Activated T-helper 1 cell treated with anti-CD3 and anti-CD28 coated beads, Interleukin-2, amount 50 U/mL, for 16 hours (primary cell): ENCODE measurements at places on chromosomes 7 and 10.

GRCh38 chr7:159112136-159113011 lies 32.3 kb downstream of the VIPR2 start:
- no peak for DNase-seq

DNA sequence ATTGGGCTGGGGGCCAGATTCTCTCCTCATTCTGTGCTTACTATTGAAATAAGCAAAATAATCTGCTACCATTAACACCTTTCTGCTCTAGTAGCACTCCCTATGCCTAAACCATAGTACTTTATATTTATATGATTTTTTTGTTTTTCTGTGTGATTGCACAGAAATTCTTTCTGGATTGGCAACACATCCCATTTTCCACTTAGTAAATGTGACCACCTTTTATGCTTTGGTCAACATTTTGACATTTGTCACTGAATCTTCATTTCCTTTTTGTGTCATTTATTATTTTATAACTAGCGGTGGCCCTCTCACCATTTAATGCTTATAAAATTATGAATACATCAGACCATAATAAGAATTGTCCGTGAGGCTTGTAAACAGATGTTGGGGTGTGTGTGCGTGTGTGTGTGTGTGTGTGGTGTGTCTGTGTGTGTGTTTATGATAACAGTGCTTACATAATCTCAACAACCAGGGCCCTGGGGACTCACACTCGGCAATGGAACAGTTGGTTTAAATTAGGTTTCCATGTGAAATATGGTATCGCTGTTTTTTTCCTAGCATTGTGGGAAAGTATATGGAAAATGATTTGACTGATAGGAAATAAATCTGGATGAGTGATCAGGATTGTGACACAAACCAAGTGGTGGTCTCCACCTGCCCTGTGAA lies 138.9 kb downstream of the NOC3L start:
- DNase-seq = no peak

DNA sequence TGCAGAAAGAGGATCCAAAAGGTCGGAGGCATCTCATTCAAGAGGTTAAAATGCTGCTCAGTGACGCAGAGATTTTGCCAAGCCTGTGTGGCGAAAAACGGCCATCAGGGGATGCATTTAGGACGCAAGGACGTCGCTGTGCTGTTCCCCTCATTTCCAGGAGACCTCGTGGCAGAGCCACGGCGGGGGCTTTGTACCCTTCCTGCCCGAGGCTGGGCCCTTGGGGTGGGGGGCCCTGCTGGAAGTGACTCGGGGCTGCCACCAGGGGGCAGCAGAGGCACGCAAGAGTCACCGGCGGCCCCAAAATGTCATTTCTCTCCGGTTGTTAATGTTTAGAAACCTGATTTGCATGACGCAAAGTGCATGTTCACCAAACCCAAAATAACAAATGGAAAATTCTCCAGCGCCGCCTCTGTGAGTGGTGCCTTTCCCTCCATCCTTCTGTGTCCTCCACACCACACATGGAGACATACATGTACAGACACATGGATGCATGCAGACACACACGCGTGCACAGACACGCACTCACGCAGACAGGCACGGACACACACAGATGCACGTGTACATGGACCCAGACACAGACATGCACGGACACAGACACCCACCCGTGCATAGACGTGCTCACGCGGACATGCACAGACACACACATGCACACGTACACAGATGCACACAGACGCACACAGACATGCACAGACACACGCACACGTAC lies 51.0 kb upstream of the NKX6-2 start:
- no peak for DNase-seq

DNA sequence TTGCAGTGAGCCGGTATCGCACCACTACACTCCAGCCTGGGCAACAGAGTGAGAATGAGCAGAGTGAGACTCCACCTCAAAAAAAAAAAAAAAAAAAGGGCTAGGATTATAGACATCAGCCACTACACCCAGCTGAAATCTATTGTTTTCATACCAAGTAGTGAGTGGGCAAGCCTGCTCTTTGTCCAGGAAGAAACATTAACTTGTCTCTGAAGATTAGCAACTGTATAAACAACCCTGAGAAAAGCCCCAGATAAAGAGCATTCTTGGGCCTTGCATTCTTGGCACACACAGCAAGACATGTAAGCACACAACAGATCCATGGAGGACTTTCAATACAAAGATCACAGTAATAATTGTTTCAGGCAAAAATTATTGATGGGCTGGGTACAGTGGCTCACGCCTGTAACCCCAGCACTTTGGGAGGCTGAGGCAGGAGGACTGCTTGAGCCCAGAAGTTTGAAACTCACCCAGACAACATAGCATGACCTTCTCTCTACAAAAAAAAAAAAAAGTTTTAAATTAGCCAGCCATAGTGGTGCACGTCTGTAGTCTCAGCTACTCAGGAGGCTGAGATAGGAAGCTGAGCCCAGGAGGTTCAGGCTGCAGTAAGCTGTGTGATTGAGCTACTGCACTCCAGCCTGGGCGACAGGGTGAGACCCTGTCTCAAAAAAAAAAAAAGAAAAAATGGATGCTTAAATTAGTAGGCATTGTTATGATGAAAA lies 4.4 kb downstream of the PSPH start:
- no peak for DNase-seq

DNA sequence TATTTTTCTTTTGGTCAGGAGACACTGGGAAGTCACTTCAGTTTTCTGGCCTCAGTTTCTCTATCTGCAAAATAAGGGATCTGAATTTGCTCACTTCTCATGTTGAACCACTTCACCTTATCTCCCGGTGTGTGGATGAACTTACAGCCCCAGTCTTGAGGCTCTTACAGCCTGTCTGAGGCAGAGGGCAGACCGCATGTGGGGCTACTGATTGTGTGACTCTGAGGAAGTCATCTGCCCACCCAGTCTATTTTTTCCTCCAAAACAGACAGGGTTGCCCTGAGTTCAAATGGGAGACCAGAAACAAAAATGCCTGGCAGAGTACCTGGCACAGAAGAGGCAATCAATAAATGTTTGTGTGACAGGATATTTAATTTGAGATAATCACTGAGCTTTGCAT lies 78.3 kb downstream of the LRMDA start:
- no peak for DNase-seq

- no peak for DNase-seq
Measured at GRCh38 chr7:137243741-137244140, 99.8 kb downstream of the PTN start.

- peak; percentile 28 for DNase-seq
Measured at GRCh38 chr10:119206603-119207365, 587 bp upstream of the GRK5 start.

DNA sequence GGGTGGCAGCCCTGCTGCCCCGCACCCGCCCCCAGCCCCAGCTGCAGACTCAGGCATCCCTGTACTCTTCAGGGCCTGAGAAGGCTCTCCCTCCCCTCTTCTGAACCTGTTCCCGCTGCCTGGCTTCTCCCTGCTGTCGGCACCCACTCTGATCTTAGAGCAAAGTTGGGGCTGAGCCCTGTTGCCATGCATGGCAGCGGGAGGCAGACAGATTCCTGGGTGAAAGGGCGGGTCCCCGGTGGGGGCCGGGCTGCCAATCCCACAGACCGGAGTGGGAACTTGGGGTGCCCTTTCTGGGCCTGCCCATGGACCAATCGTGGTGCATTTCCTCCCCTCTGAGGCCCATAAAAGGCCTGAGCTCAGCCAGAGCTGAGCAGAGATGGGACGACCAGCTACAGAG lies 80.7 kb downstream of the SPDYE5 start:
- no peak for DNase-seq

GRCh38 chr10:22552888-22553378 lies 161.4 kb downstream of the PIP4K2A start:
- no peak for DNase-seq

- DNase-seq = no peak
Measured at GRCh38 chr7:159249671-159250070, 105.0 kb upstream of the VIPR2 start.

- DNase-seq = no peak
Measured at GRCh38 chr7:98469088-98469487, 68.2 kb upstream of the BAIAP2L1 start.

DNA sequence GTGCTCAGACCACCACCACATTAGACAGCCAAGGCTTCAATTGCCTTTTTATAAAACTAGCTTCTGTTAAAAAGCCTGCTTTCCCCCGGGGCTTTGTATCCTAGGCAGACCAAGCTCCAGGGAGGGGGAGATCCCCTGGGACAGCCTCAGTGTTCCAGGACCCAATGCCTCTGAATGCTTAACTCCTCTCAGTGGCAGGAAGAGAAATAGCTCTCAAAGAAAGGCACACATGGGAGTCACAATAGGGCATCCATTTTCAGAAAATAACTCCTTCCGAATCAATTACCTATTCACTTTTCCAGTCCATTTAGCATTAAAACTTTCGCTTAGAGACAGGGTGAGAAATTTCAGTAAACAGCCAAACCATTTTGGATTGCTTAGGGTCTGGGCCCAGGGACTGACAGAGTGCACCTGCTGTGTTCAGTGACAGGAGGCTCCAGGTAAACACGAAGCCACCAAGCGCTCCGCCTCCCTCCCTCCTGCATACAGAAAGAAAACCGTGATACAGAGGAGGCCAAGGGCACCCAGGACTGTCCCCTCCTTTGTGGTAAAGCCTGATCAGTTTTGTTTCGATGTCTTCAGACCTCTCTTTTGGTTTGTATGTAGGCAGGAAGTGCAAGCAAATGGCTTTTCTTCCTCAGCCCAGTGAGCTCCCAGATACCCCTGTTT lies 599.7 kb downstream of the KCNMA1 start:
- DNase-seq = no peak

DNA sequence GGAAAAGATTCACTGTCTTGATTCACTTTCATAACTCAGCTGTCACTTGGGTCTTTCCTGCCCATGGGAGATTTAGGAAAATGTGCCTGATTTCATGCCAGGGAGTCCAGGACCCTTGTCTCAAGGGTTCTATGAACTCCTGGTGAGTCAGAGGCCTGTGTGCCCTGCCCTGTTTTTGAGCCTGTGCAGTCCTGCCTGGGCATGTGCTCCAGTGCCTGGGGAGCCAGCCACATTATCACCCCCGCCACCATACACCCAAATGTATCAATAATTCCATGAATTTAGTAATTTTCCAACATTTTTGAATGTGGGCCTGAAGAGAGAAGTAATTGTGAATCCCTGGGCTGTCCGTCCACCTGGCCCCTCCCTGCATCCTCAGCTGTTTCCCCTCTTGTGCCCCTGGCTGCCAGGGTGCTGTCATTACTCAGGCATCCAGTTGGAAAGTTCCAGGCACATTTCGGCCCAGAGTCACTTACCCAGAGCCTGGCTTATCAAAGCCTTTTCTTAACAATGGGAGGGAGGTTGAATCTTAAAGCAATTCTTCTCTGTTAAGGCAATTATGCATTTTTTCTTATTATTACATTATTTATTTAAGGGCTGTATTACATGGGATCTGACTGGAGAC lies 287.8 kb upstream of the CDC14C start:
- no peak for DNase-seq

DNA sequence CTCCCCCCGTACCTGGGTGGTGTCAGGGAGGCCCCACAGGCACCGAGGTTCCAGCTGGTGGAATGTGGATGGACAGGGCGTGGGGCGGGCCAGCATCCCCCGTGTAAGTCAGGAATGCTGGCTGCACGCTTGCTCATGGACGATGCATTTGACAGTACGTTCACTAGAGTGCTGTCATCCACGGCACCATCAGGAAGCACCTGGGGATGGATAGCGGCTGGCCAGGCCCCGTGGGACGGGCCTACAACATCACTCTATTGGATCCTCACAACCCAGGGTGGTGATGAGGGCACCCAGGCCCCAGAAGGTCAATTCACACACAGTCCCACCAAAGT lies 63.6 kb downstream of the INSIG1 start:
- DNase-seq = no peak

GRCh38 chr10:47165168-47165710 lies 134.8 kb upstream of the GDF10 start:
- no peak for DNase-seq

GRCh38 chr10:35025916-35026315 lies 64.2 kb downstream of the CUL2 start:
- DNase-seq = no peak

DNA sequence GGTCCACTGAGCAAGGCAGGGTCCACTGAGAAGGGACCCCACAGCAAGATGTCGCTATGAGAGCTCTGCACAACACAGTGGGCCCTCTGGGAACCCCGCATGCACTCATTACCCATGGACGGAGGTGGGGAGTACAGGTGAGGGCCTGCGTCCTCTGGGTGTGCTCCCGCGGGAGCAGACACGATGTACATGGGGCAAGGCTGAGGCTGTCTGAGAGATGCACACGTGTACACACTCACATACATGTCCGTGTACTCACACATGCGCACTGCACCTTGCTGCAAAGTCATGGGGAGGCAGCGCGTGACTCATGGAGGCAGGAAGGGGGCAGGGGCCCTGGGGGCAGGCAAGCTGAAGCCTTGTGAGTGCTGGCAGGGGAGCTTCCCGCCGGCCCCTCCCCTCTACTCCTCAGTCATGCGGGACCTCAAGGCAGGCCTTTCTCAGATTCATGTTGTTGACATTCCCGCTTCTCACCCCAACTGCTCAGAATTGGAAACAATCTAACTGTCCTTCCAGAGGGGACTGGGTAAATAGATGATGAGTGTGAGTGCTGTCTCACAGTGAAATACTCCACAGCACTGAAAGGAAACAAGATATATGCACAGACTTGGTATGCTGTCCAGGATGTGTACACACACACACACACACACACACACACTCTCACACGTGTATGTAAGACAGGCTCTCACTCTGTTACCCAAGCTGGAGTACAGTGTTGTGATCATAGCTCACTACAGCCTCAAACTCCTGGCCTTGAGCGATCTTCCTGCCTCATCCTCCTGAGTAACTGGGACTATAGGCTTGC lies 40.0 kb downstream of the GOLGA7B start:
- DNase-seq = no peak

DNA sequence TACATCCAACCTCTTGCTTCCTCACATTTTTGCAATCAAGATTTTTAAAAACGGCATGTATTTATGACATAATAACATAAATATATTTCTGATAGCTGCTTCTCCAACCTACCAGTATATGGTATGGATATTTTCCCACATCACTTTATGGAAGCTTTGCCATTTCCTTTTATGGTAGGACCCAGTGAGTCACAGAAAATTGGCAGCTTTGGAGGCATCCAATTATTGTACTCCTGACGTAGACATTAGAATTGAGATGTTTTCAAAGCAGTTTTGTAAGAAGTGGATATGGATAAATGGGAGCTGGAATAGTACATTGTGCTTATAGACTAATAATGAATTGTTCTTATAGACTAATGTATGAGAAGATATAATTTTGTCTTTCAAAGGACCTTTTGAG lies 23.8 kb upstream of the BICC1 start:
- no peak for DNase-seq

DNA sequence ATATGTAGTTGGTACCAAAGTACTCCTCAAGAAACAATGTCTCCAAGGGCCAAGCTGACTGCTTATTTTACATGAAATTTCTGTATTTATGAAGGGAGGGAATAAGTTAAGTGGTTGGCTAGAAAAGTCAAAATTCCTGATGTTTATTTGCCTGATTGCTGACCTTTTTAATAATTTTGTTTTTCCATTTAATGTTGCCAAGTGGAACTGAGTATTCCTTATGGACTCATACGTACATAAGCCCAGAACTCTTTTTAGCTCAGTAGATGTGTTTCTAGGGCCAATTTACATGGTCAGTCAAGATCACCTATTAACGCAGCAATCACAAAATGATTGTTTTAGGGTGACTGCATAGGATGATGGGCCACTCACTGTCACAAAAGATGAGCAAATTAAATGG lies 78.3 kb upstream of the FZD8 start:
- DNase-seq = no peak
